Activated naive CD8-positive, alpha-beta T cell treated with anti-CD3 and anti-CD28 coated beads for 36 hours (primary cell): ENCODE measurements at places on chromosomes 6 and 20.

GRCh38 chr6:4351520-4352321 lies 216.3 kb upstream of the ECI2 start:
- no peak for DNase-seq

- no peak for DNase-seq
Measured at GRCh38 chr20:23585808-23586734, 17.8 kb upstream of the CST9L start.

- no peak for DNase-seq
Measured at GRCh38 chr6:53671111-53671510, 5.6 kb upstream of the KLHL31 start.

- DNase-seq, result no peak
Measured at GRCh38 chr20:44089987-44090674, 96.9 kb downstream of the JPH2 start.

- no peak for DNase-seq
Measured at GRCh38 chr20:25289886-25290597, 42.2 kb downstream of the PYGB start.

- no peak for DNase-seq
Measured at GRCh38 chr6:156912431-156912830, 135.3 kb downstream of the ARID1B start.

- no peak for DNase-seq
Measured at GRCh38 chr6:79250559-79250958, 16.1 kb upstream of the HMGN3 start.

- DNase-seq, result no peak
Measured at GRCh38 chr6:3359973-3360726, 96.7 kb downstream of the SLC22A23 start.

DNA sequence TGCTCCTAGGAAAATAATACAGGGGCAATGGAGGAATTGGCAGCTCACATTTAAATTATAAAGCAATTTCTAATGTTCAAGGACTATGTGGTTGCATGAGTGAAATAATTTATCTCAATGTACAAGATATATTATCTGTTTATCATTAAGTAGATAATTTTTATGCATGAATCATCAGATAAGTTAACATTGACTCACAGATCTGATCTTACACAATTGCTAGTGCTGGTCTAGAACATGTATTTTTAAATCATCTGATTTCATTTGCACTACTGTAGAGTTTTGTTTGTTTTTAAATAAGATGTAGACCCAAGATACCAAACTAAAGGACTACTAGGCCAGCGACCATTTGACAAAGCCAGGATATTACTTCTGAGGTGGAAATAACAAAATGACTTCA lies 199.2 kb downstream of the BMP2 start:
- no peak for DNase-seq

DNA sequence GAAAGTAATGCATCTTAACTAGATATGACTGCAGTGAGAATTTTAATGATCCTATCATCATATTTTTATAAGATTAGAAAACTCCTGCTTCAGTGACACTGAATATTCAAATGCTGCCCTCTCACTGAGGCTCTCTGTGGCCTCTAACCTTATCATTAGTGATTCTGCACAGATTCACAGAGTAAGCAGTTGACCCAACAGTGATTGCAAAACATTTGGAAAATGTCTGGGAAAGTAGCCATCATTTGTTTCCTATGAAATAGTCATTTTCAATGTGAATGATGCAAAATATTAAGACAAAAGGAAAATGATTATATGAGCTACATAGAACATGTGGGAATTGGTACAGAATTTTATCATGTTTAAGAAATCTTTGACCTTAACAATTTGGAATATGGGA lies 210.3 kb downstream of the TBX18 start:
- DNase-seq, result no peak

- no peak for DNase-seq
Measured at GRCh38 chr6:87572883-87573282, 16.9 kb downstream of the RARS2 start.

- DNase-seq, result no peak
Measured at GRCh38 chr20:61840779-61841455, 224.8 kb downstream of the TAF4 start.

DNA sequence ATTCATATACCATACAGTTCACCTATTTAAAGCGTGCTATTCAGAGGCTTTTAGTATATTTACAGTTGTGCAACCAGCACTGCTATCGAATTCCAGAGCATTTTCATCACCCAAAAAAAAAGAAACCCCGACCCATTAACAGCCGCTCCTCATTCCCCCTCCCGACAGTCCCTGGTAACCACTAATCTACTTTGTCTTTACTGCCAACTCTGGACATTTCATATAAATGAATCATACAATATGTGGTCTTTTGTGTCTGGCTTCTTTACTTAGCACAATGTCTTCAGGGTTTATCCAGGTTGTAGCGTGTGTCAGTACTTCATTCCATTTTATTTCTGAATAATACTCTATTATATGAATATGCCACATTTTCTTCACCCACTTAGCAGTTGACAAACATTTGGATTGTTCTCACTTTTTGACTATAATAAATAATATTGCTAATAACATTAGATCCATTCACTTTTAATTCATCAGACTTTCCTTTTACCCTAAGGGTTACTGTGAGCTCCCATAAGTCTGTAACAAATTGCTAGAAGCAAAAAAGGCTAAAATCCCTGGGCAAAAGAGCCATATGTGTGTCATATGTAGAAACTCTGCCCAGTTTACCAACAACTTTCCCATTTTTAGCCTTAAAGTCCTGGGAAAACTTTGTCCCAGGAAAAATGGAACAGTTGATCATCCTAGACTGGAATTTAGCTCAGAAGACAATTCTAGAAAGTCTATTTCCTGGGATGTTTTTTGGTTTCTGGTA lies 23.2 kb upstream of the ROS1 start:
- no peak for DNase-seq
